ENCODE measurements at places on chromosomes 7 and 10. TPM values are rescaled to one million over a fixed set of nuclear protein-coding genes. Genes with fewer than 3 reads are reported as not detected.

DNA sequence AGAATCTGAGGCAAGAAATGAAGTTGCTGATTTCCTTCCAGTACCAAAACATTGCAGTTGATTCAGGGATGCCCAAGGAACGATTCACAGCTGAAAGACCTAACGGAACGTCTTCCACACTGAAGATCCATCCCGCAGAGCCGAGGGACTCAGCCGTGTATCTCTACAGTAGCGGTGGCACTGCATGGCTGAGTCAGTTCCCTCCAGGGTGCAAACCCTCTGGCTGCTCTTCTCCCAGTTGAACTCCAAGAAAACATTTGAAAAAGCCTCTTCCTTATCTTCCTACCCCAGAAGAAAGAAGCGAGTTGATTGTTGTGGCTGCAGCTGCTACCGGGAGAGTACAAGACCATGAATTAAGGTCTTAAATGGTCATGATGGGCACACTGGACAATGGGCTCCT lies 147.1 kb upstream of the PRSS1 start:
- no peaks in the 10 kb centered on the region for H3K27me3 ChIP-seq
- no peaks in the 10 kb centered on the region for H3K36me3 ChIP-seq

- no peak overlapping the region for H3K4me3 ChIP-seq
- peaks cover 53% of the 10 kb centered on the region for H3K27me3 ChIP-seq
- H3K36me3 ChIP-seq: no peaks in the 10 kb centered on the region
- no peak overlapping the region for H3K27ac ChIP-seq
Observed at GRCh38 chr7:21256310-21256877, 171.5 kb upstream of the SP4 start.

GRCh38 chr10:86103391-86104101 lies 263.0 kb downstream of the GRID1 start:
- no peak for DNase-seq
- H3K36me3 ChIP-seq: no peaks in the 10 kb centered on the region
- no peak overlapping the region for H3K27ac ChIP-seq

GRCh38 chr10:557792-558328 lies 131.6 kb downstream of the DIP2C start:
- peaks cover 7% of the 10 kb centered on the region for H3K27me3 ChIP-seq
- no peak for DNase-seq
- peaks cover 8% of the 10 kb centered on the region for H3K4me1 ChIP-seq
- H3K4me3 ChIP-seq: no peak overlapping the region
- peak overlapping the region; percentile 21 for H3K27ac ChIP-seq

GRCh38 chr7:99461221-99461620 lies 4.7 kb downstream of the ATP5MF start:
- no peaks in the 10 kb centered on the region for H3K27me3 ChIP-seq
- peaks cover 9% of the 10 kb centered on the region for H3K36me3 ChIP-seq
- H3K4me3 ChIP-seq: no peak overlapping the region
- no peak overlapping the region for H3K27ac ChIP-seq

DNA sequence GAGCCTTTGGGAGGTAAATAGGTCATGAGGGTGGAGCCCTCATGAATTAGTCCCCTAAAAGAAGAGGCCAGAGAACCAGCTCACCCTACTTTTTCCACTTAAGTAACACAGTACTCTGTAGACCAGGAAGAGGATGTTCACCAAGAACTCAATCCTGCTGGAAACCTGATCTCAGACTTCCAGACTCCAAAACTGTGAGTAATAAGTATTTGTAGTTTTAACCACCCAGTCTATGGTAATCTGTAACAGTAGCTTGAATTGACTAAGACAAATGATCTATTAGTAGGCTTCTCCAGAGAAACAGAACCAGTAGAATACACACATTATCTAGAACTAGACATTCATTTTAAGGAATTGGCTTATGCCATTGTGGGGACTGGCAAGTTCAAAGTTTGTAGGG lies 51.5 kb downstream of the ANKMY2 start:
- no peaks in the 10 kb centered on the region for H3K36me3 ChIP-seq
- no peak for DNase-seq
- no peak overlapping the region for H3K4me3 ChIP-seq
- no peak overlapping the region for H3K27ac ChIP-seq
- H3K27me3 ChIP-seq: no peaks in the 10 kb centered on the region

- H3K27ac ChIP-seq: no peak overlapping the region
- no peaks in the 10 kb centered on the region for H3K4me1 ChIP-seq
- H3K27me3 ChIP-seq: no peaks in the 10 kb centered on the region
- H3K4me3 ChIP-seq: no peak overlapping the region
- DNase-seq: no peak
Observed at GRCh38 chr10:64368298-64368697, 847.1 kb downstream of the REEP3 start.

- no peak overlapping the region for H3K27ac ChIP-seq
- no peaks in the 10 kb centered on the region for H3K27me3 ChIP-seq
- H3K4me3 ChIP-seq: no peak overlapping the region
- H3K36me3 ChIP-seq: peaks cover 10% of the 10 kb centered on the region
Observed at GRCh38 chr10:5963071-5963470, 14.3 kb downstream of the IL15RA start.

DNA sequence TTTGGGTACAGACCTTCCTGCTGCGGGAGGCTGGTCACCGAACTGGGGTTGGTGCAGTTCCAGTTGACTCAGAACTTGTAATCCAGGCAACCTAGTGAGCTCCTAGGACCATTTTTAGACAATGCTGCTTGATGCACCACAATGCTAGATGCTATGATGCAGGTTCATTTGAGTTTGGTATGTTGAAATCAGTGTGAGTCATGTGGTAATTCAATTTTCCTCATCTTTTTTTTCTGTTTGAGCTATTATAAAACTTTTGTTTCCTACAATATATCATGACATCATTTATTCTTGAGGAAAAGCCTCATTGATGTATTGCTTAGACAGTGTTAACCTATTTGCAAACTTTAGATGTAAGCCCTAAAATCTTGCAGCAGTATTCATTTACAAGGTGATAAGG lies 40.9 kb upstream of the MTPN start:
- H3K4me1 ChIP-seq: peaks cover 38% of the 10 kb centered on the region
- no peak overlapping the region for H3K27ac ChIP-seq
- no peak for DNase-seq
- H3K27me3 ChIP-seq: peaks cover 19% of the 10 kb centered on the region

- no peak for DNase-seq
- H3K4me1 ChIP-seq: peaks cover 48% of the 10 kb centered on the region
- H3K36me3 ChIP-seq: peaks cover 14% of the 10 kb centered on the region
- H3K4me3 ChIP-seq: no peak overlapping the region
Observed at GRCh38 chr10:114479307-114479706, 75.0 kb upstream of the AFAP1L2 start.

Gene FOXI2
- not detected for total RNA-seq

Gene HGF
- not detected for total RNA-seq

Gene CHCHD2
- 452 TPM for total RNA-seq

Gene MMD2
- total RNA-seq: not detected

Gene TCF7L2
- 3.2 TPM for total RNA-seq

DNA sequence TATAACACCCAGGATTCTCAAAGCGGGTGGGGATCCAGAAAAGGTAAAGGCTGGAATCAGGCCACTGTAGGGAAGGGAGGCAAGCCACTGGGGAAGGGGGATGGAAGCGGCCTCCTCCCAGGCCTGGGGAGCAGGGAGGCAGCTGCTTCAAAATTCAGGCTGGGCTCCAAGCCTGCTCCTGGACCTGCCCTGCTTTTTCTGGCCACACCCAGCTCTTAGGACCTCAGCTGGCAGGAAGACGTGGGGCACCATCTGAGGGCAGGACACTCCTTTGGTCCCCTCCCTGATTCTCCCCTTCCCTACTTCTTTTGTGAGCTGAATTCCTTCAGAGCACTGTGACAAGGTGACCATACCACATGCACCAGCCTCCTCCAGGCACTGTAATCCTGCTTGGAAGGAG lies 4.6 kb upstream of the LBX1 start:
- DNase-seq: no peak
- H3K27ac ChIP-seq: no peak overlapping the region
- no peak overlapping the region for H3K4me3 ChIP-seq
- no peaks in the 10 kb centered on the region for H3K36me3 ChIP-seq
- peaks cover 88% of the 10 kb centered on the region for H3K27me3 ChIP-seq
- H3K4me1 ChIP-seq: peaks cover 30% of the 10 kb centered on the region

DNA sequence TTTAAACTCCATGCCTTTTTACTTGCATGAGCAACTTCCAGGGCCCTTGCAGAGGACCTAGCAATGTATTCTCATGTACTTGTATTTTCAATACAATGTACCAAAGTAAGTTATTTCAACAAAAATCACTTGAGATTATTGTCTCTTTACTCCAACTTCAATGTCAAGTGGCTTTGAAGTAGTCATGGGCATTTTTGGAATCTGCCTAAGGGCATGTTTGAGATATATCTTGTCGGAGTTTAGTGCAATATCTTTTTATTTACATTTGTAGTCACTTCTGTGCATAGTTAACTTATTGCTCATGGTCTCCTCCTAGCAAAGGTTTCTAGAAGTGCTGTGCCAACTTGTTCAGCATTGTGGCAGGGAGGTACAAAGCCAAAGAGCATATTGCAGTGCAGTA lies 508.7 kb upstream of the SEMA3D start:
- H3K4me3 ChIP-seq: no peak overlapping the region
- no peak overlapping the region for H3K27ac ChIP-seq
- no peaks in the 10 kb centered on the region for H3K4me1 ChIP-seq
- H3K27me3 ChIP-seq: no peaks in the 10 kb centered on the region
- no peaks in the 10 kb centered on the region for H3K36me3 ChIP-seq

Gene STEAP1B
- 0.39 TPM for total RNA-seq

Gene MYOZ1
- total RNA-seq: not detected

- no peak overlapping the region for H3K27ac ChIP-seq
- no peak overlapping the region for H3K4me3 ChIP-seq
- DNase-seq: no peak
- peaks cover 9% of the 10 kb centered on the region for H3K4me1 ChIP-seq
- peaks cover 19% of the 10 kb centered on the region for H3K36me3 ChIP-seq
Observed at GRCh38 chr7:149081914-149082313, 8.6 kb downstream of the ZNF786 start.

Gene ENKUR
- total RNA-seq: not detected

Gene SPDYE2B
- not detected for total RNA-seq

GRCh38 chr7:48088559-48089045 lies 463 bp upstream of the UPP1 start:
- peaks cover 80% of the 10 kb centered on the region for H3K4me1 ChIP-seq
- peaks cover 8% of the 10 kb centered on the region for H3K36me3 ChIP-seq
- peak overlapping the region; percentile 92 for H3K27ac ChIP-seq
- no peak for DNase-seq
- peak overlapping the region; percentile 98 for H3K4me3 ChIP-seq
- H3K27me3 ChIP-seq: no peaks in the 10 kb centered on the region

GRCh38 chr7:36597090-36597773 lies 127.1 kb downstream of the AOAH start:
- peaks cover 3% of the 10 kb centered on the region for H3K36me3 ChIP-seq
- peak overlapping the region; percentile 20 for H3K27ac ChIP-seq
- H3K27me3 ChIP-seq: no peaks in the 10 kb centered on the region
- peak overlapping the region; percentile 46 for H3K4me3 ChIP-seq
- peaks cover 54% of the 10 kb centered on the region for H3K4me1 ChIP-seq
- no peak for DNase-seq

Gene MYOF
- total RNA-seq: 32.3 TPM

- no peak overlapping the region for H3K4me3 ChIP-seq
- no peaks in the 10 kb centered on the region for H3K36me3 ChIP-seq
- no peak for DNase-seq
Observed at GRCh38 chr7:3683546-3684539, 382.8 kb downstream of the SDK1 start.

GRCh38 chr7:131105294-131105798 lies 222.3 kb upstream of the MKLN1 start:
- H3K36me3 ChIP-seq: peaks cover 55% of the 10 kb centered on the region
- H3K27me3 ChIP-seq: no peaks in the 10 kb centered on the region
- peak overlapping the region; percentile 27 for H3K27ac ChIP-seq
- peak overlapping the region; percentile 72 for H3K4me3 ChIP-seq

Gene ABHD11
- total RNA-seq: 12.2 TPM

GRCh38 chr7:134414109-134414508 lies 44.8 kb downstream of the AKR1B1 start:
- H3K27ac ChIP-seq: no peak overlapping the region
- DNase-seq: no peak
- H3K4me3 ChIP-seq: no peak overlapping the region

GRCh38 chr7:39691821-39692220 lies 68.4 kb downstream of the RALA start:
- no peak for DNase-seq
- H3K27ac ChIP-seq: no peak overlapping the region
- no peak overlapping the region for H3K4me3 ChIP-seq
- no peaks in the 10 kb centered on the region for H3K27me3 ChIP-seq

- peak within 1 kb of the TSS; percentile 99 for H3K27ac ChIP-seq
- peak within 1 kb of the TSS; percentile 97 for H3K4me3 ChIP-seq
- H3K36me3 ChIP-seq: peaks cover 2% of the 10 kb centered on the region
- H3K27me3 ChIP-seq: no peaks in the 10 kb centered on the region
- peaks cover 51% of the 10 kb centered on the region for H3K4me1 ChIP-seq
- peak; percentile 99 for DNase-seq
Observed at GRCh38 chr7:107743567-107744344, at the start of gene CBLL1. Gene CBLL1, plus strand, starts transcription at chr7:107744142. Its CDS starts 22 bp downstream, at chr7:107744164.

DNA sequence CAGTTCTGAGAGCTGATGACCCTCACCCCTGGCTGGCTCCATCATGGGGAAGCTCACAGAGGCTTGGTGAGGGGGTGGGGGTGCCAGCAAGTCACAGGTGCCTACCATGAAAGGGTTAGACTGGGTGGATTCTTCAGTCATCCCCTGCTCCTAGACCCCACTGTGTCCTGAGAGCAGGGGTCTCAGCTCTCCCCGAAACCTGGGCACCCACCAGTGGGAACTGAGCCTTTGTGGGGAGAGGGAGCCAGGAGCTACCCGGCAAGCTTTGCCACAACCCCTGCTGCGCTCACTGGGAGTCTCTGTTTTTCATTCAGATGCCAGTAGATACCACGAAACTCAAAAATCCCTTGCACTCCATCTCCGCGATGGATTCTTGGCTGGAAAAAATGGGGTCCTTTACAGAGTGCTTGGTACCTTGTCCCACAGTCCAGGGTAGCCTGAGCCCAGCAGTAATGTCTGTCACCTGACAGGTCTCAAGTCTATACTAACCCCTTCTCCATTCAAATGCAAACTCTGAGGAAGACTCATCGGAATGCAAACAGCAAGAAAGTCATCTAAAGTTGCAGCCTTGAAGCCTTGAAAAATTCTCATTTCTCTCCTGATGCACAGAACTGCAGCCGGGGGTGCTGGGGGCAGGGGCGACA lies 48.9 kb upstream of the ENO4 start:
- H3K27me3 ChIP-seq: peaks cover 29% of the 10 kb centered on the region
- H3K4me3 ChIP-seq: no peak overlapping the region
- H3K36me3 ChIP-seq: no peaks in the 10 kb centered on the region
- H3K4me1 ChIP-seq: peaks cover 8% of the 10 kb centered on the region
- no peak overlapping the region for H3K27ac ChIP-seq
- no peak for DNase-seq

- H3K4me1 ChIP-seq: no peaks in the 10 kb centered on the region
- no peak overlapping the region for H3K4me3 ChIP-seq
- no peaks in the 10 kb centered on the region for H3K27me3 ChIP-seq
- no peaks in the 10 kb centered on the region for H3K36me3 ChIP-seq
- no peak for DNase-seq
Observed at GRCh38 chr10:19932806-19933371, 116.7 kb downstream of the PLXDC2 start.

Gene GPR26
- not detected for total RNA-seq

DNA sequence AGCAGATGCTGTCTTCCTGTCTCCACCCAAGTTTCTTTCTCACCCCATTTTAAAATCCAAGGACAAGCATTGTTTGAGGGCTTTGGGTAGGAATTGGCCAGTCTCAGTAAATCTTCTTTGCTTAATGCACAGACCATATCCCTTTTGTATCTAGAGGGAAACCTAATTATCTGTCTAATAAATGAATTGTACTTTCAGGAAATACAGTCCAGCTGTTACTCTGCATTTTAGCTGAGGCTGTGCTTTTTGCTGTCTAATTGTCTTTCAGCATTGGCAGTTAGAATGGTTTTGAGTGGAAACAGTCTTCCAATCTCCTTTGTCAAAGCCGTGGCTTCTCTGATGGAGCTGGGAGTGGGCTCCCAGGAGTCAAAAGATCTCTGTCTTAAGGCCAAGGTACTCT lies 388.2 kb downstream of the SORCS3 start:
- H3K4me3 ChIP-seq: no peak overlapping the region
- no peaks in the 10 kb centered on the region for H3K27me3 ChIP-seq
- no peaks in the 10 kb centered on the region for H3K4me1 ChIP-seq
